ENCODE measurements at places on chromosomes 2 and 18. TPM values are rescaled to one million over a fixed set of nuclear protein-coding genes. Genes with fewer than 3 reads are reported as not detected.

DNA sequence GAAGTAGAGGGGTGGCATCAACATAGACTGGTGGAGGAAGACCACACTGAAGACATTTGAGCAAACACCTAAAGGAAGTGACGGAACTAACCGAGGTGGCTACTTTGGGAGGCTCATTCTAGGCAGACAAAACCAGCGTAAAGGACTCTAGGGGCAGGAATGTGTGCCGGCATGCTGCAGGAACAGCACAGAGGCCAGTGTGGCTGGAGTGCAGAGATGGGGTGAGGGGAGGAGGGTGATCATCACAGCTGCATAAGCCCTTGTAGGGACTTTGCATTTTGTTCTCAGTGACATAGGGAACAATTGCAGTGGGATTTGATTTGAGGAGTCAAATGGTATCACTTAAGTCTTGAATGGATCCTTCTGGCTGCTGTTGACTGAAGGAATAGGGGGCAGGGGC is 253.5 kb downstream of the NCKAP5 start:
- DNase-seq, result no peak

DNA sequence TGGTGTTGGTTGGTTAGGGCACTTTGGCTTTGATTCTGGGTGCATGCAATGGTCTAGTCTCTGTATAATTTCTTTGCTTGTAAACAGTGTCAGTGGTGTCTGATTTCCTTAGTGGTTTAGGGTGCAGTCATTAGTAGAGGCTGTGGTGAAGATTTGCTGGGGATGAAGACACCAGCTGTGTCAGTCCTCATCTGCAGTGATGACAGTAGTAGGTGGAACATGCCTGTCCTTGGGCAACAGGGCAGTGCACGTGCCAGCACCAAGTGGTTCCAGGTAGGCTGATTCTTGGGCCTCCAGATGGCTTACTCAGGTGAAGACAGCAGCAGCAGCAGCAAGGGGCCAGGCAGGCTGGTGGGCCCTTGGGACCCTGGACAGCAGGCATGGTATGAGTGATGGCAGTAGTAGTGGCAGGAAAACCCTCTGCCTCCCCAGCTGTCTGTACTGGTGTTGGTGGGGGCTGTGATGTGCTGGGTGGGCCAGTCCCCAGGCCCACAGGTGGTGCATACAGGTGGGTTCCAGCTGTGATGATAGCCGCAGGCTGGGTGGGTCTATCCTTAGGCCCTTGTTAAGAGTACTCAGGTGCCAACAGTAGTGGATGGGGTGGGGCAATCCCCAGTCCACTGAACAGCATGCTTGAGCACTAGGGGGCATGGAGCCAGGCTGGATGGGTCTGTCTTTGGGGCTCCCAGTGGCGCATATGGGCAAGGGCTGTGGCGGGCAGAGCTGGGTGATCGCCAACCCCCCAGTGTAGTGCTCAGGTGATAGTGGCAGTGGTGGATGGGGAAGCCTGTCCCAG is 140.7 kb upstream of the THUMPD2 start:
- DNase-seq, result no peak

DNA sequence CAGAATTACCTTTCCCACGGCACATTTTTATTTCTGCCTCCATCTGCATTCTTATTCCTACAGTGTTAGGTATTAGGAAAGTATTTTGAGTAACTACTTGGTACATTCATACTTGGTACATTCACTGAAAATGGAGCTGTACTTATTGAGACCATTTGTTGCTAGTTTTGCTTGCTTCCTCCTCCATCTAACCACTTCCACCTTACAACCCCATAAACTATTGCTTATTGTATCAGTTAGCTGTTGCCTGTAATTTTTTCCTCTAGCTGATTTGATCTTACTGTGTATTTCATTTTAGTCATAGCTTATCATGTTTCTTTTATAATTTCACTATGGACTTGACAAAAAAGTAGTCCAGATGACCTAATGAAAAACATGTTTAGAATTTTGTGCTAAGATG is 50.7 kb downstream of the AFTPH start:
- DNase-seq, result no peak

DNA sequence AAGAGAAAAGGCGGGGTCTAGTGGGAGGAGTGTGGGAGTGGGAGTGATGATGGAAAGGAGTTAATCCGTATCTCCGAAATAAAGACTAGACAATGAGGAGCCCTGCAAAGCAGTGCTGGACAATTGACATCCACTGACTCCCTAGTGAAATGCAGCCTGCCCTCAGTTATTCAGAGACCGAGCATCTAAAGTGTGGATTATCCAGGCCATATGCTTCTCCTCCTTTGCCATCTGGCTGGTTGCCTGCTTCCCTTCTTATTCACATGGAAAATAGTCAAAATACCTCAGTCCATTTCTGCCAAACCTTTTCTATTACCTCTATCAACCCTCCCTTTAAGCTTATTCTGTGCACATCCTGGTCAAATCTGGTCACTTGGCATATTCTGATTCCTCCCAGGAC is 288.8 kb upstream of the SIX3 start:
- no peak for DNase-seq

CYP26B1 gene
- total RNA-seq, result not detected

DNA sequence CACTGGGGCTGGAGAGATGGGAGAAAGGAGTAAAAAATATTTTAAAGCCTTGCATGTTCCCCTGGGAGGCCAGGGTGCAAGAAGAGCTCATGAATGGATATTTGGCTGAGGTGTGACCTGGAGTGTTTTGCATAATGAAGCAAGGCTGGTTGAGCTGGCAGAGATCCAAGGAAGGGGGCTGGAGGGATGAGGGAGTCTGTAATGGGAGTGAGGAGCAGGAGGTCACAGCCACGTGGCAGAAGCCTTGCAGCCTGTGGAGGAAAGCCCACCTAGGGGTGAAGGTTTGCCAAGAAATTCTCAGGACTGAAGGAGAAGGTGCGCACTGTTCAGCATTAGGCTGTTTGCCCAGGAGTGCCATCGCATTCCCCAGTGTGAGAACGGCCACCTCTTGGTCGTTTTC is 40.3 kb upstream of the ATP8B1 start:
- no peak for DNase-seq

GRCh38 chr2:158818511-158818910 is 23.4 kb downstream of the DAPL1 start:
- DNase-seq, result no peak

- DNase-seq, result no peak
Observed at GRCh38 chr2:7190587-7191324, 273.5 kb downstream of the RNF144A start.

DNA sequence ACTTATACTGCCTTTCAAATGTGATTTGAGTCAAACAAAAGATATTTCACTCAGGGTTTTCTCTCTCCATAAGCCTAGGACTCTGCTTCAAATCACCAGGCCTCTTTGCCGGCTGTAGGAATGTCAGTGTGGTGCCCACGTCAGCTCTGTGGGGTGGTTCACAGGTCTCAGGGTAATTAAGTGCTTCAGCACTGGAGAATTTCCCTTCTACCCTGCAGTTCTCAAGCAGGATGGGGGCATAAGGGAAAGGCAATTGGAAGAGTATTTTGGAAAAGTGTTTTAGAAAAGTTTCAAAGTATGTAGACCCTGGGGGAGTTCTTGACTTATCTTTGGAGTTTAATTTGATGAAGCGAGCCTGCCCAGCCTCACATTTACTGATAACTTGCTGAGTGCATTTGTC is 9.6 kb downstream of the CNGA3 start:
- no peak for DNase-seq

DNA sequence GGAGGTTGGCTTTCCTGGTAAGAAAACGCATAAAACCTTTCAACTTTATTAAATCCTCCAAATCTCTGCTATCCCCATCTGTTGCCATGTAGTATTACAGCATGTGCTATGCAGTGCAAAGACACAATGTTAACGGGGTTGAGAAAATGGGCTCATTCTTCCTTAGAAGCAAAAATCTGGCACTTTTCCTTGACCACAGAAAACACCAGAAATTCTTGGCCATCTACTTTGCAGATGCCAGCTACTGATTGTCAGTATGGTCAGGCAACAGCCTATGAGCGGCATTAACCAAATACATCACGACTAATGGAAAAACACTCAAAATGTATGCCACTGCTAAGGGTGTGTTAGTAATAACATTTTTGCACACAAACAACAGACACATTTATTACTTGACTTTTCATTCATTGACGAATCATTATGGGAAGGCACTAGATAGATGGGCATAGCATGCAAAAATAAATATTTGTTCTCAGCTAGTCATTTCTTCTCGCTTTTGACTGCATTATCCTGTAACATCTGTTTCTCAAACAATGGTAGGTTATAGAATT is 65.2 kb upstream of the CRIM1 start:
- no peak for DNase-seq

DNA sequence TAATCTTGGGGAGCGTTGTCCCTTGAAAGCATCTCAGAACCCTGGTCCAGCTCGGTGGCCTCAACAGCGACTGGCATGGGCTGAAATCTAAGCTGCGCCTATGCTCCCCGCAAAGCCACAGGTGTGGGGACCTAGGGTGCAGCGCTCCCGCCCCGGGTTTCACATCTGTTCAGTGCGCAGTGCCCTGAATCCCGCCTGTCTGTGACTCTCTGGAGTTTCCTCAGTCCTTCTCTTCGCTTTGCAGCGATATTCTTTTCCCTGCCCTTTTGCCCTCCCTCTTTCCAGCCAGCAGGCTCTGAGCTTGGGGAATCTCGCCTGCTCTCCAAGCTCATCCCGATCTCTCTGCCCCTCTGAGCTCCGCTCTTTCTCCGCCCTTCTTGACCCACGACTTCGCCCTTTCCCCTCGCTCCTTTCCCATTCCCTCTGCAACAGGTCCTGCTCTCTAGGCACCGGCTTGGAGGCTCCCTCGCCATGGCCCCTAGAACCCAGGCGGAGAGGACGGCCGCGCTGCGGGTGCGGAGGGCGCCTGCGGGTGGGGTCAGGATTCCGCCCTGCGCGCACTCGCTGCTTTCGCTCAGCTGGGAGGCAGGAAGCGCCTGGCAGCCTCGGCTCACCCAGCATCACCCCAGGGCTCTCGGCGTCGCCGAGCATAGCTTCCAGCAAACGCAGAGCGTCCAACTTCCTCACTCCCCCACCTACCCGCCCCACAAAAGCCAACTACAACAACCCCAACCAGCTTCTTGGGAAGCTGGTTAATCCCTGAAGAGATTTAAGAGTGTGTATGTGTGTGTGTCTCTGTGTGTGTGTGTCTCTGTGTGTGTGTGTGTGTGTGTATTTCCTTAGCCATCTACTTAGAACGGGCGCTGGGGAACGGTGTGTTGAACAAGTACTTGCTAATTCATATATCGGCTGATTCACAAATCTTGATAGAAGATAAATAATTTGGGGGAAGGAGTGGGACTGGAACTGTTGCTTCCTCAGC is 1.1 kb downstream of the GRP start:
- no peak for DNase-seq

DNA sequence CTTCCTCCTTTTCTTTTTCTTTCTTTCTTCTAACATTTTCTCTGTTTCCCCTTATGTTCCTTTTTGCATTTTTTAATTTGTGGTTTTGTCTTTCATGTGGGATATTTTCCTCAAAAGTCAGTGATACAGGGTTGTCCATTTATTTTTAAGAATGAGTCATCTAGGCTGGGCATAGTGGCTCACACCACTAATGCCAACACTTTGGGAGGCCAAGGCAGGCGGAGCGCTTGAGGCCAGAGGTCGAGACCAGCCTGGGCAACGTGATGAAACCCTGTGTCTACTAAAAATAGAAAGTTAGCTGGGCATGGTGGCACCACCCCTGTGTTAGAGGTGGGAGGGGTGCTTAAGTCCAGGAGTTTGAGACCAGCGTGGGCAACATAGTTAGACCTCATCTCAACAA is 35.8 kb downstream of the KATNAL2 start:
- DNase-seq, result no peak

DNA sequence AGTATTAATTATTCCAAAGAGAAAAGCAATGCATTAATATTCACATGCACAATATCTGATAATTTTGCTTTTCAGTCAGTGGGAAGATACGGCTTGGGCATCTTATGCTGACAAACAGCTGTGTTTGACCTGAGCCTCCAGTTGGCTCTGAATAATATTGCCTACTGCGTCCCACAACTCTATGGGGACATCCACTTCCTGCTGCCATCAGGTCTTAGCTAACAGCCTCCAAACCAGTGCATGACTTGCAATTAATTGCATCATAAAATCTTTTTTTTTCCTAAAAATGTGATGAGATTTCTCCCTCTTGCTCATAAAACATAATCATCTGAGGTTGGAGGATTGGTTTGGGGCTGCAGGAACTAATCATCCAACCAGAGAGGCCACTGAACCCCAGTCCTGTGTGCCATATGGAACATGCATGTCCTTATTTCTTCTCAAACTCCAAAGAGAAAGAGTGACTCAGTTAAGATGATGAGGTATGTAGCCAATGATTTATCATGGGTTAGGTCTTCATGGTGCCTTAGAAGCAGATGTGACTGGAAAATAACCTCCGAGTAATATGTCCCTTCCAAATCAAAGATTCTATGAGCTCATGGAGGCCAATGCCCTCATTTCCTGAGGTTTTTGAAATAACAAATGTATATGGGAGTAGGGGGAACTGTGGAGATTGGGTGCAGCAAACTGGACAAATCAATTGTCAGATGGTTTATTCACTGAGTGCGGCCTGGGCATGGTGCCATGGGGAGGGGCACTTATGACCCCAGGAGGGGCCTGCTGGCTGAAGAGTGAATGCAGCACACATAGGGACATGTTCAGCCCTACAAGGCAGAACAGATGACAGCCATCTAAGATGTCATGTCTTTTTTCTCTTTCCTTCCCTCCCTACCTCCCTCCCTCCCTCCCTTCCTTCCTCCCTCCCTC is 39.4 kb downstream of the EDAR start:
- DNase-seq, result no peak

GRCh38 chr18:12327510-12328178 is 19.6 kb downstream of the TUBB6 start:
- peak; percentile 50 for DNase-seq

DNAJC5G gene
- total RNA-seq, result not detected

GRCh38 chr18:61980355-61980754 is 87.5 kb upstream of the RNF152 start:
- DNase-seq, result no peak

DNA sequence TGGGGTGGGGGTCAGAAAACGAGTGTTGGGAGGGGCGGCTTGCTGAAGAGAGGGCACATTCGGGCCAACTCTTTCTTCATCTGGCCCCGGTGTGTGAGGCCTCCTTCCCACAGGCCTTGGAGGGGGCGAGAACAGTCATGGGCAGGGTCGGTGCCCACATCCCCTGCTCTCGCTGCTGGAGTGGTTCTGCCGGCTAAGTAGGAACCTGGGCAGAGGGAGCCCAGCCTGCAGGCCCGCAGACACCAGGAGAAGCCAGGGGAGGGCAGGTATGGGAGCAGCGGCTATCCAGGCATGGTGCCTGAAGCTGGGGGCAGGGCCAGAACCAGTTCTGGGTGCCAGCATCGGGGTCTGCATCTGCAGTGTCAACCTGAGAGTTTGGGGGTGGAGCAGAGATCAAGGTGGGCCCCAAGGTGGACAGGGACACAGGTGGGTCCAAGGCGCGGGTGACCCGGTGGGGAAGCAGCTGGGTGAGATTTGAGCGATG is 46.6 kb upstream of the HPCAL1 start:
- no peak for DNase-seq

HOXD9 gene
- total RNA-seq, result not detected
